ENCODE measurements at places on chromosomes 2 and 18.

GRCh38 chr18:36350251-36350651 lies 52.7 kb downstream of the FHOD3 start:
- no peak for DNase-seq

DNA sequence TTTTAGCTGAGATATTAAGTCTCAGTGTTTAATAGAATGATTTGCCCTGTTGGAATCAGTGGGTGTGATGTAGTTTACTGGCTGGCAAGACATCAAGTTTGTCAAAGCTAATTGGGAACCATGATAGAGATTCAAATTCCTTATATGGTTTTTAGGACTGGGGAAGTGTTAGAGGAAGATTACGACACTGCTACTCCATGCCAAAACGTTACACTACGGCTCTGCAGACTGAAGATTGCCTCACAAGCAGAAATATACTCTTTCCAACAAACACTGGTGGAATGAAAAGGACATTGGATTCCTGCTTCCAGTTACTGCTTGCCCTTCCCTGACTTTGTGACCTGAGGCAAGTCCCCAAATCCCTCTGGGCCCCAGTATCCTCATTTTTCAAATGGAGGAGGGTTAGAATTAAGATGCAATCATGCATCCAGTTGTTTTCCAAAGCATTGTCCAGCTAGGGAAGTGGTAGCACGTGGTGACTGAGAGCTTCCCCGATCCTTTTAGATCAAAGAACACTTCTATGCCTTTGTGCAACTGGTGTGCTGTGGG lies 147.6 kb downstream of the CDC42EP3 start:
- DNase-seq, result peak; percentile 63

GRCh38 chr2:174568425-174568824 lies 29.2 kb downstream of the WIPF1 start:
- DNase-seq, result peak; percentile 26

GRCh38 chr2:178199334-178199733 lies 5.0 kb downstream of the OSBPL6 start:
- no peak for DNase-seq

DNA sequence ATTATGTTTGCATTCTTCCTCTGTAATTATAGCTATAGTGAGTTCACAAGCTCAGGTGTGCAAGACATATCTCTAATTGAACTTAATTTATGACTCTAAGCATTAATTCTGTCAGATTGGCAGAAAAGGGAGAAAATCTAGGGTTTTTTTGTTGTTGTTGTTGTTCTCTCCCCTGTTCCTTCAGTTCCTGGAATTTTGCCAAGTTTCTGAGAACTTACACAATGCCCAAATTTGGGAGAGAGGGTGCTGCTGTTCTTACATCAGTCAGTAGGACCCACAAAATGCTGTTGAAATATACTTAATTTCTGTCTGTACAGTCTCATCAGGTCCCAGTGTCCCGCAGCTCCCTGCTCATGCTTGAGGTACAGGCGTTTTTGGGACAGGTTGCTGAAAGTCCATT lies 221.8 kb upstream of the RBMS1 start:
- DNase-seq, result peak; percentile 39

DNA sequence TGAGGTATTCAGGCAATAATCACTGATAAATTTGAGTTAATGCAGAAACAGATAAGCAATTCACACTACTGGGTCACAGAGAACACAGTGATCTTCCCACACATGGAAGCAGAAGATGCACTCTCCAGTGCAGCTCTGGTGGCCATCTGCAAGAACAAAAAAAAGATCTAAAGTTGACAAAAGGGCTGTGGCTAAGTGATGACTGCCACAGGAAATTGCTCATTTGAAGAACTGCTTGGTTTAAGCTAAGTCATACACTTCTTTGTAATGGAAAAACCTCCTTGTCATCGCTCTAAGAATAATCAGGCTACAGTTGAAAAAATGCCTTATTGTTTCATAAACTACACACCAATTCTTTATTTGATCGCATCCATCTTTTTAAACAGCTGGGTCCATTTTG lies 115.1 kb downstream of the DTNB start:
- peak; percentile 79 for DNase-seq

GRCh38 chr2:120963997-120964705 lies 228.5 kb downstream of the GLI2 start:
- DNase-seq, result no peak

GRCh38 chr2:226893216-226893615 lies 57.4 kb downstream of the RHBDD1 start:
- no peak for DNase-seq

DNA sequence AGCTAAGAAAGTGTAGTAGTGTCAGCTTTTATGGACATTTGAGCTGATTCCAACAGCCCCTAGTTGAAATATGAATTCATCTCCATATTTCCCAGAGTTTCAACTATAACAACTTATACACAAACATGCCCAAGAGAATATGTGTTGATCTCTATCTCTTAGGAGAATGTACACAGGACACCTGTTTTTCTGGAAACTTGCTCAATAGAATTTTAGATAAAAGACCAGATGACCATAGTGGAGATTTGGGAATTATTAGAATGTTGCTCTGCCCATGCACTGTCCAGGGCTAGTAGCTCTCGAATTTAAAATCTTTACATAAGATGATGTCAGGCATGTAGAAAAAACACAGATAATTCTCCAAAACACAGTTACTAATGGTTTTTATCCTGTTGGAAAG lies 162.3 kb upstream of the VRK2 start:
- no peak for DNase-seq

DNA sequence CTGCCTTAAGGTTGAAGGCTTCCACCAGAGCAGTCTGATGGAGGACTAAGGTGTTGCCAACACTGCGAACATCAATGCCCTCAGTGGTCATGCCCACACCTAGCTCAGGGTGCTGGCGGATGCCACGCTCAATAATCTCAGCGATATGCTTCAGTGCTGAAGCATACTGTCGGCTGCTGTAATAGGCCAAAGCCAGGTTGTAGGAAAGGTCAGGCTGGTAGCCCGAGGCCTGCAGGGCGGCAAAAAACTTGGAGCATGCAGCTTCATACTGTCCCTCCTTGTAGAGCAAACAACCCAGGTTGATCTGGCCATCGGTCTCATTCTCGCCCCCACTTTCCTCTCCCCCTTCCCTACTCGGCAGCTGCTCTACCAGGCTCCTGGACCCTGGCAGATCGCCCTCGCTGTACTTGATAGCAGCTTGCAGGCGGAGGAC lies 159.4 kb downstream of the AGPS start:
- DNase-seq, result peak; percentile 3

DNA sequence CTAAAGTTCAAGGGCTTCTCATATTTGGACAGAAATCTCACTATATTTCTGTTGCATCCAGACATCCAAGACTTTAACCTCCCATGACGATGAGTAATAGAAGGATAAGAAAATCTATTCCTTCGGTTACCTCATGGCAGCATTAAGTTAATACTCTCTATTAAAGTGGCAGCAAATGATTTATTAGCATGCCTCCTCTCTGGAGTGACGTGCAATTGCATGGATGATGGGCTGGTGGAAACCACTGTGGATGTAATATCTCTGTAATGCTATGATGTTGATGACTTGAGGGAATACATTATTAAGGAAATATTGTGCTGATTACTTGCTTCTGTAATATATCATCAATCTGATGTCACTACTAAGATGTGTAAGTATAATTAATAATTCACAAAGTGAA lies 336.8 kb downstream of the DSEL start:
- DNase-seq, result no peak

- peak; percentile 61 for DNase-seq
Measured at GRCh38 chr2:197803033-197803444, 1.4 kb upstream of the PLCL1 start.

DNA sequence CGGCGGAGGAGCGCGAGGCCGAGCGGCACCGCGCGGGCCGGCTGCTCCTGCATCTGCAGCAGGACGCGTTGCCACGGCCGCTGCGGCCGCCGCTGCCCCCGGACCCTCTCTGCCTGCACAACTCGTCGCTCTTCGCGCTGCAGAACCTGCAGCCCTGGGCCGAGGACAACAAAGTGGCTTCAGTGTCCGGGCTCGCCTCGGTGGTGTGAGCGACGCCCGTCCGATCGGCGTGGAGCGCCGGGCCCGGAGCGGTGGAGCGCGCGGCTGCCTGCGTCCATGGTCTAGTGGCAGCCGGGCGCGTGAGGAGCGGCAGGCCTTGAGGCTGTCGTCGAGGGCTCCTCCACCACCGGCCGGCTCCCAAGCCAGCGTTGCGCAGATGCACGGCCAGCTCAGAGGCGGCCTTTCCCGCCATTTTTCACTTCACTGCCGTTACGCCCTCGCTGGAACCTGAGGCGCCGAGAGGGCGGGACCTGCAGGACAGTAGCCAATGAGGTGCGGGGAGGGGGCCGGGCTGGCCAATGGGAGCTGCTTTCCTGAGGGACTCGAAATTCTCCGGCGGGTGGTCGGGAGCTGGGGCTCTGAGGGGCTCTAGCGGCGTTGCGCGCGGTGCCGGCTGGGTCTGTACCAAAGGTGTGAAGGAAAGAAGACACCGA lies 1.9 kb downstream of the TLX2 start:
- peak; percentile 50 for DNase-seq

DNA sequence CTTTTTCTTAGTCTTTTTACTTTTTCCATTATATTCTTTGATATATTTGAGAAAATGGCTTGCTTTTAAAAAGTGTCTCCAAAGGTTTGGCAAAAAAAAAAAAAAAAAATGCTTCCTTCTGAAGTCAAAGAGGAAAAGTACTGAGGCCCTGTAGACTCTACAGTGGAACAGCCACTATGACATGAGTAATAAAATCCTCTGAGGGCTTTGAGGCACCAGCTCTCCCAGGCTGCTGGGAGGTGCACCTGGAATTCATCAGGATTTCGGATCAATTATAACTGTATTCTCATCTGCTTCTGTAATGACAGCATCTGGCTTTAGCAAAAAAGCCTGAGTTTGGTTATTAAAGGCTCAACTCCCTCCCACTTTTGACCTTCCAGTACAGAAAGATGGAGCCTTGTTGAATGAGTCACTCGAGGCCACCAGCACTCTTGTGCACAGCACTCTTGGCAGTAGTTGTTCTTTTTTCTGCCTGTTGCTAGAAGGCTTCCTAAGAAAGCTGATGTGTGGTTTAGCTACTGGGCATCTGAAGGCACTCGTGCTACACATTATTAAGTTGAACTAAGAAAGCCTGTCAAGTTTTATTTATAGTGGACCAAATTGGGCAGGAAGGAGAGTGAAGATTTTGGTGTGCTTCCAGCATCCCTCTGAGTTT lies 131.3 kb downstream of the PRPF40A start:
- peak; percentile 65 for DNase-seq

GRCh38 chr2:50975546-50975945 lies 56.4 kb downstream of the NRXN1 start:
- DNase-seq, result no peak

GRCh38 chr2:144943986-144944385 lies 424.1 kb upstream of the ZEB2 start:
- DNase-seq, result no peak

All from suppressor macrophage (primary cell).